Placental pericyte (primary cell): ENCODE measurements at places on chromosomes 1 and 21. TPM values are rescaled to one million over a fixed set of nuclear protein-coding genes. Genes with fewer than 3 reads are reported as not detected.

Gene TMEM200B
- 9.4 and 14.2 TPM in 2 replicates for total RNA-seq

Gene CLEC20A
- total RNA-seq = not detected in 2 replicates

Gene CCDC17
- total RNA-seq = 1.1 and 1.4 TPM in 2 replicates

Gene ATP1A2
- under 0.01 TPM in 1 of 2 replicates, not detected in the other for total RNA-seq
